ENCODE measurements at places on chromosomes 1 and 21. TPM values are rescaled to one million over a fixed set of nuclear protein-coding genes. Genes with fewer than 3 reads are reported as not detected.

DNA sequence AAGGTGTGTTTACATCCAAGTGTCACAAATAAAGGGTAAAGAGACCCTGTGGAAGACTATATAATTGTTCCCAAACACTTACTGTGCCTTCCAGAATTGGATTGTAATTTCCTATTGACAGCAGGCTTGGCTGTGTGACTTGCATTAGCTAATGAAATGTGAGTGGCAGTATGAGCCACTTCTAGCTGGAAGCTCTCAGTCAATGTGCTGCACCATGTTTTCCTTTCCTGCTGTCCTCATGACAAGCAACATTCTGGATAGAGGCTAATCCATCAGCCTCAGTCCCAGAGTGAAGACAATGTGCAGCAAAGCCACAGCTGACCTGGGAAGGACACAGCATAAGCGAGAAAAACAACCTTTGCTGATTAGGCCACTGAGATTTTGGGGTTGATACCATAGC is 5.9 kb upstream of the FOXJ3 start:
- H3K4me1 ChIP-seq = peaks cover 36% of the 10 kb centered on the region
- H3K27me3 ChIP-seq = no peaks in the 10 kb centered on the region
- no peaks in the 10 kb centered on the region for H3K36me3 ChIP-seq

GRCh38 chr1:172863031-172863430 is 187.7 kb downstream of the TNFSF18 start:
- no peak overlapping the region for H3K27ac ChIP-seq
- no peaks in the 10 kb centered on the region for H3K27me3 ChIP-seq
- H3K36me3 ChIP-seq = no peaks in the 10 kb centered on the region
- H3K4me3 ChIP-seq = no peak overlapping the region
- H3K4me1 ChIP-seq = no peaks in the 10 kb centered on the region

GRCh38 chr1:225879521-225880221 is 2.5 kb downstream of the TMEM63A start:
- peak overlapping the region; percentile 92 for H3K27ac ChIP-seq
- peaks cover 85% of the 10 kb centered on the region for H3K4me1 ChIP-seq
- no peak for DNase-seq
- peaks cover 24% of the 10 kb centered on the region for H3K36me3 ChIP-seq

- no peak for DNase-seq
- no peak overlapping the region for H3K27ac ChIP-seq
- no peak overlapping the region for H3K4me3 ChIP-seq
- no peaks in the 10 kb centered on the region for H3K4me1 ChIP-seq
- peaks cover 26% of the 10 kb centered on the region for H3K36me3 ChIP-seq
- no peaks in the 10 kb centered on the region for H3K27me3 ChIP-seq
These were observed 18.0 kb upstream of the YTHDF2 start for GRCh38 chr1:28718586-28719331.

DNA sequence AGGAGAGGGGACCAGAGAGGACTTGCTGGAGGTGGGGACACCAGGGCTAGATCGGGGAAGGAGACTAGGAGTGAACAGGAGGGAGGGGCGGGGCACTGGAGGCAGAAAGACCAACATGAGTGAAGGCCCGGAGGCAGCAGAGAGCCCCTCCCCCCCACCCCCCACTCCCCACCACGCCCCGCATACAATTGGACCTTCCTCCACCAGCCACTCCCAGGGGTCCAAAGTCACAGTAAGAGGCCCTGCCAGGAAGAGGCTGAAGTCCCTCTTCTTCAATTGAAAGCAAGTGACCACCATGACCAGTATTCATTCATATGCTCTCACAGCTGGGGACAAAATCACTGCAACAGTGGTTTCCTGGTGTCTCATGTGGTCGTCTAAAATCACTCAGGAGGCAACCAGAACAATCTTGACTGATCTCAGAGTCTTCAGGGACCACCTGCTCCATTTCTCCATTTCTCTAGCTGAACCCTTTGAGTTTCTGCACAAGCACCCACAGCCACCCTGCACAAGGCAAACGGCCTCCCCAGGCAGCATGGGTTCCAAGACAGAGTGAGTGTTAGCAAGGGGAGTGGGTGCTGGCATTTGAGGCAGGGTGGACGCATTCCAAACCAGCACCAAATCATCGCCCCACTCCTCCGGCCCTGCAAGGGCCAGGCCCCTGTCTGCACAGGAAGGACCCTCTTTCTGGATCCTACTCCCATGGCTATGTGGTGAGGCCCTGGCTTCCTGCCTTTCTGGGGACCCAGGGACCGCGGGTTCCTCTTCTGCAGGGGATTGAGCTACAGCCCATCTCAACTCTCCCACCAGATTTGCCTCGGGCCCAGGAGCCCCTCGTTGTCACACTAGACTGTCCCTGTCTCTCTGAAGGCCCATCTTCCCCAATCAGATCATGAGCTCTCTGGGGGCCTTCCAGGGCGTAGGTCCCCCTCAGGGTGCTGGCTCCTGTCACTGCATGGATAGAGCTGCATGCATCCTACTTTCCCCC is 17.0 kb downstream of the LAPTM5 start:
- no peak overlapping the region for H3K27ac ChIP-seq
- no peak overlapping the region for H3K4me3 ChIP-seq
- DNase-seq = no peak
- H3K4me1 ChIP-seq = peaks cover 7% of the 10 kb centered on the region
- no peaks in the 10 kb centered on the region for H3K27me3 ChIP-seq

- no peak overlapping the region for H3K4me3 ChIP-seq
- no peaks in the 10 kb centered on the region for H3K36me3 ChIP-seq
- H3K27me3 ChIP-seq = no peaks in the 10 kb centered on the region
These were observed 29.9 kb upstream of the PUM1 start for GRCh38 chr1:31095298-31095981.

DNA sequence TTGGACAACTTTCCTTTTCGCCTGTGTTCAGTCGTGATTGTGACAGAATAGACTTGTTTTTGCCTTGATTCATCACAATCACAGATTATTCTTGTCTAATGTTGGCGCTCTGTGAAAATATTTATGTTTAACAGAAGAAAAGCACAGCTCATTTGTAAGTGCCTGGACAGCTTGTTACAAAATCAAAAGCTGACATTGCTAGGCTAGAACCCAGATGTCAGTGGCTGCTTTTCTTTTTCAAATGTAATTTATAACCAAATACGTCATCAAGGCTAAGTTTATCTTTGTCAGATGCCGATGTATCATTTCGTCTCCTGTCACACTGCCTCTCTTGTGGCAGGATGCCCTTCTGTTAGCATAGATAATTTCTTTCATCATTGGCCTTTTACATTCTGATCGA is 1227.3 kb downstream of the PLA2G4A start:
- no peaks in the 10 kb centered on the region for H3K27me3 ChIP-seq
- H3K4me1 ChIP-seq = no peaks in the 10 kb centered on the region
- H3K4me3 ChIP-seq = no peak overlapping the region
- DNase-seq = peak; percentile 15
- no peak overlapping the region for H3K27ac ChIP-seq

DNA sequence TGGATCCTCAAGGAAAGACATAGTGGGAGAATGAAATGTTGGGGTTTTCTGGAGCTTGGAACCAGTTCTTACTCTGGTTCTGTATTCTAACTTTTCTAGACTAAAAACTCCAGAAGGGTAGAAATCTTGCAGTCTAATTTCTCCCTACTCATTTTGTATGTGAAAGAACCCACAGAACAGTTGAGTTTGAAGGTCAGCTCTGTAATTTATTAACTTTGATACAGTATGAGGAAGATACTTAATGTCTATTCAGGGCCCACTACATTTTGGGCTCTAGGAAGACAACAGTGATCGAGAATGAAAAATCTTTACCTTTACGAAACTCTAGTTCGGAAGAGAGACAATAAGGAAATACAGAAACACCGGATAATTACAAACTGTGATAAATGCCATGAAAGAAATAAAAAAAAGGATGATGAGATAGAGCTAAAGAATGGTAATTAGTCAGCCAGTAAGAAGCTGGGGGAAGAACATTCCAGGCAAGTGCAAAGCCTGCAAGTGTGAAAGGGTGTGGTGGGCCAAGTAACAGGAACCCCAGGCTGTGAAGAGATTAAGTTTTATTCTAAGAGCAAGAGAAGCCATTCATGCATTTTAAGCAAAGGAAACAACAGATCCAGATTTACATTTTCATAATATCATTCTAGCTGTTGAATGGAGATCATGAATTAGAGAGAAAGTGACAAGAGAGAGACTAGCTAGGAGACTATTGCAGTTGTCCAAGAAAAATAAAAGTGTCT is 159.9 kb upstream of the HMCN1 start:
- no peaks in the 10 kb centered on the region for H3K27me3 ChIP-seq
- H3K4me3 ChIP-seq = no peak overlapping the region
- H3K36me3 ChIP-seq = no peaks in the 10 kb centered on the region
- no peaks in the 10 kb centered on the region for H3K4me1 ChIP-seq
- H3K27ac ChIP-seq = no peak overlapping the region

Gene FCRL6
- not detected for total RNA-seq

Gene UBQLN4
- total RNA-seq = 7.8 TPM

- peak overlapping the region; percentile 67 for H3K4me3 ChIP-seq
- DNase-seq = no peak
- H3K27ac ChIP-seq = peak overlapping the region; percentile 85
- H3K36me3 ChIP-seq = no peaks in the 10 kb centered on the region
- H3K27me3 ChIP-seq = no peaks in the 10 kb centered on the region
These were observed 24.7 kb upstream of the ADGRB2 start for GRCh38 chr1:31788825-31789256.

Gene CCDC17
- 5.1 TPM for total RNA-seq

DNA sequence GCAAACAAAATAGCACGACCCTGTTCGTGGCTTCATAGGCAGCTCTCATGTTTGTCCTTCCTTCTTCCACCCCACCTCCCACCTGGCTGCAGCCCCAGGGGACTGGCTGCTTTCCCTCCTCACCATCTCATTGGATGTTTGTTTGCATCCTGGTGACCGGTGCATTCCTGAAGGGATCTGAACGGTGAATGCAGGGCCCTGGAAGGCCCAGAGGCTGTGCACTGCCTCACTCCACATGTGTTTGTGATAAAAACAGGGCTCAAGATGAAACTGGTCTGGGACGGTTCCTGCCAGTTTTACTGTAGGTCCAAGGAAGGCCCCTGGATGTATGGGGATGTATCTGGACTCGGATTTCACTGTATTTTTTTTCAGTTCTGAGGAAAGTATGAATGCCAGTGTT is 42.8 kb downstream of the CNN3 start:
- peaks cover 14% of the 10 kb centered on the region for H3K4me1 ChIP-seq
- peak; percentile 34 for DNase-seq
- no peak overlapping the region for H3K4me3 ChIP-seq
- H3K36me3 ChIP-seq = no peaks in the 10 kb centered on the region
- H3K27me3 ChIP-seq = no peaks in the 10 kb centered on the region

DNA sequence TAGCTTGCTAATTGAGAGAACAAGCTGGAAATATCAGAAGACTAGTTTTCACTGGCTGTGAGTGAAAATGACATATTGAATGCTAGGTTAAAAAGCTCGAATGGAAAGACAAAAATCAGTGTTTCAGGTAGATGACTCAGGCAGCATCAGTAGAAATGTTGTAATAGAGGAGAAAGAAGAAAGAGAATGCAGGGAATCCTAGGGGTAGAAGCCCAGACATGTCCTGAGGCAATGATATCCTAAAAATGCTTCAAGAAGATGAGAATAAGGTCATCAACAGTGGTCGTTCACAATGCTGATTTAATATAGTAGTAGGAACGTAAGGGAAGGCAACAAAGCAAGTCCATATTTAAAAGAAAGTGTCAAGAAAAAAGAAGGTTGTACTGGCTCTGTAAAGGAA is 96.7 kb upstream of the HP1BP3 start:
- no peak overlapping the region for H3K4me3 ChIP-seq
- H3K27me3 ChIP-seq = no peaks in the 10 kb centered on the region
- H3K27ac ChIP-seq = no peak overlapping the region
- no peak for DNase-seq

DNA sequence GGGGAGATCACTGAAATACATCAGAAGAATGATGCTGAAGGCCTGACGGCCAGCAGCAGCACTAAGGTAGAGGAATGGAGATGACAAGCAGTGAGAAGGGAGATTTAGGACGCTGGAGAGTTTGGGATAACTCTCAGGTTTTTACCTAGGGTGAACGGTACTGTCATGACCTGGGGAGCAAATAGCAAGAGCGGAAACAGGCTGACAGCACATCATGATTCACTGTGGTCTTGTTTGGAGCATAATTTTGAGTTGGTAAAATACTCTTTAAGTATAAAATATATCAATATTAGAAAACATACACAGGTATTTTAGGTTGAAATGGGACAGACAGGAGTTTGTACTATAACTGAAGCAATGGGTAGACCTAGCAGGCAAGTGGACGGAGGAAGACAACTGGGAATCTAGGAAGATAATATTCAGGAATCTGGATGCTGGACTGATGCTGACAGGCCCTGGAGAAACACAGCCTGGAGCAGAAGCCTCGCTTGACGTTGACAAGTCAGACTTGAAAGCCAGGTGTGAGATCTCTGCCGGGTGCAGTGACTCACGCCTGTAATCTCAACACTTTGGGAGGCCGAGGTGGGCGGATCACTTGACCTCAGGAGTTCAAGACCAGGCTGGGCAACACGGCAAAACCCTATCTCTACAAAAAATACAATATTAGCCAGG is 33.3 kb downstream of the ALG14 start:
- H3K27me3 ChIP-seq = no peaks in the 10 kb centered on the region
- H3K4me1 ChIP-seq = no peaks in the 10 kb centered on the region
- H3K4me3 ChIP-seq = no peak overlapping the region
- H3K36me3 ChIP-seq = no peaks in the 10 kb centered on the region

Gene PAPPA2
- 10.3 TPM for total RNA-seq
